NCI-H1694 treated with DMSO at 0.1 percent for 48 hours (cell line): ENCODE measurements at places on chromosomes 5 and 9.

- DNase-seq = no peak
These were observed 16.4 kb downstream of the FCN2 start for GRCh38 chr9:134896834-134897583.

DNA sequence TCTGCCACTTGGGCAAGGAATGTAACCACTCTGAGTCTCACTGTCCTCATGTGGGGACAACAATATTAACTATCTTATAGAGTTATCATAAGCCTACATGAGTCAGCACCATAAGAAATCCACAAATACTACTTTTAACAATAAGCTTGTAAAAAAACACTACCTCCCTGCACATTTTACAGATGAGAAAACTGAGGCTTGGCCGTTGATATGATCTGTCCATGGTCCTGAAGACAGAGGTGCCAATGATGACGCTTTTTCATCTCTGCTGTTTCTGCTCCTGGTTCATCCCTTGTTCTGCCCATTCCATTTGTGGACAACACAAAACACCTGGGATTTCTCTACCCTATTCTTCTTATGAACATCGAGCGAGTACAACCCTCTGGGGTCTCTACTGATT is 23.4 kb upstream of the STRBP start:
- no peak for DNase-seq

- no peak for DNase-seq
These were observed 207.6 kb upstream of the CDKN2B start for GRCh38 chr9:22216730-22217172.

- no peak for DNase-seq
These were observed 72.5 kb upstream of the RASA1 start for GRCh38 chr5:87195104-87195591.

DNA sequence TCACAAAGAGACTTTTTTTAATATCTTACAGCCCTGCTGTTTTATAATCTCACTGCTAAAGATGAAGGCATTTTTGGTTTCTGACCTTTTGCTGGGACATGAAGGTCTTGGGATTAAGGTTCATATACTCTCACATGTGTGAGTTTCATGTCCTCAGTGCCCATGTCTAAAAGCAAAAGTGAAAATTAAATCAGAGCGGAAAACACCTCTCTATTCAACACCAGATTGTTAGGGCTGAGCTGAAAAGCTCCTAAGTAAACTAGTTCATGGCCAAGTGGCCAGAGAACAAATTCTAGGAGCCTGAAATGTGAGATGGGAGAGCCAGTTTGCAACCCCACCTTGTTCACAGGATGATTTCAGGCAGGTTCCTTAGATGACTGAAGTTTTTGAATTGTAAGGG is 110.9 kb downstream of the GRIA1 start:
- DNase-seq = no peak

- DNase-seq = no peak
These were observed 58.5 kb downstream of the MACROH2A1 start for GRCh38 chr5:135340568-135340967.

DNA sequence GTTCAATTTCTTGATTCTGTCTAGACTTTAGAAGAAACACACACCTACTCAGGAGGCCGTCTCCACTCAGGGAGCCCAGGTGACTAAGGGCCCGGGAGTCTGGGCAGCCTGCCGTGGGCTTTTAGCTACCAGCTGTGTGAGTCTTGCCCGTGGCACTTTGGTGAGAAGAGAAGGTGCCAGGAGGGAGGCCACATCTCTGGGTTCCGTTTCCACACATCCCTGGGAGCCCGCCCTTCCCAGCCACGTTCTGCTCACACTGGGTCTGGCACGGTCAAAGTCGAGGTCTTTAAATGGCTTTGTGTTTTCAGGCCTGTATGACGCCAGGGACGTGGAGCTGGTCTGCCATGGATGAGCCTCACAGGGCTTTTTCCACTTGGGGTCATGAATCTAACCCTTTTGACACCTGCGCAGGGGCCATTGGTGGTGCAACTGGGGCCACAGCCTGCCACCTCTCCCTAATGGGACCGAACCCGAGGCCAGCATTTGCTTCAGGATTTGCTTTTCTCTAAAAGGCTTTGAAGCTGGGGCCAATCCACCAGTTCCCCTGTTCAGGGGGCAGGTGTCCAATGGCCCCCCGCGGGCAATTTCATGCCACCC is 17.2 kb upstream of the FCN2 start:
- no peak for DNase-seq

- DNase-seq = peak; percentile 90
These were observed 89.4 kb downstream of the OTULIN start for GRCh38 chr5:14753947-14754346.

DNA sequence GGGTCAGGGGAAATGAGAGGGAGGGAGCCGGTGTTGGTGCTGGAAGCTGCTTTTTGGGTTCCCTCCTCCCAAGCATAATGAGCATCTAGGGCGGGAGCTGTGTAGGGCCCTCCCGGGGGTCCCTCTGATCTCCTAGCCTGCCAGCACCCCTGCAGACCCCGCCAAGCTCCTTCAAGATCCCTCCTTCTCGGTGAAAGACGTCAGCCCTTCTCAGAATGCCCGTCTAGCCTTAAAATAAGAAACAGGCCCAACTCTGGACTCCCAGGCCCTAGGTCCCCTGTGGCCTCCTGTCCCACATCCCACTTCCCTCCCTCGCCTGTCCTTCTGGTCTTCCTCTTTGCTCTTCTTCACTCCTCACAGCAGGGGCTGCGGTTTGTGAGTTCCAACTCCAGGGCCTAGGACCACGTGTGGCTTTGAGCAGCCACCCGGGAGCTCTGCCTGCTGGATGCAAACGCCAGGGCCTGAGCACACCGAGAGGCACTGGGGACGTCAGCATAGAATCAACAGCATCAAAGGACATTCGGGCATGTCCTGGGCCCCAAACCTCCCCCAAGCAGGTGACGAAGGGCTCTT is 8.8 kb upstream of the SCGB3A1 start:
- DNase-seq = no peak

GRCh38 chr5:132528866-132529634 is 14.3 kb downstream of the IL5 start:
- no peak for DNase-seq

DNA sequence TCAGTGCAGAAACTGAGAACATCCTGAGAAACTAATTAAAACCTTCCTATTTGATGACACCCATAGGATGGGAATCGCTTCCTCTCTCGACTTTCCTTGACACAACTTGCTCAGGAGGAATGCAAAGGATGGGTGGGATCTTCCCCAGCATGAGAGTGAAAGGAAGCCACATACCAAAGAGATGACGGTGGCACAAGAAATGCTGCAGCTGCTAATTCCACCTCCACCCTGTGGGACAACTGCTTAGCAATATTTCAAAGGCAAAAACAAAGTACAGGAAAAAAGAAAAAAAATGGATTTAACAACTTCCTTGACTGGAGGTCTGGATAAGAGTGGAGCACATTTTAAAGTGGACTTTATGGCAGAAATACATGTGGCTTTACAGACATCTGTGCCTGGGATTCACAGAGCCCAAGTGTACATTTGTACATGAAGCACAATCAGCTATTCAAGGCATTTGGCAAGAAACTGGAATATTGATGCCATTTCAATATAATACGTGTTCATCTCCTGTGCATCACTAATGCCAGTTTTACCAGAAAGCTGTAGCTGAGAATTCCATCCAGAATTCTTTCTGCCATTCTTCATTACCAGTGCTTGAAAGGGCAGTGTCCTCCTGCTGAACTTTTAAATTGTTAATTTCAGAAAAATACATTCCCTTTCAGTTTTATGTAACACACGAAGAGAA is 359.2 kb upstream of the ACTBL2 start:
- no peak for DNase-seq

- DNase-seq = no peak
These were observed 99.7 kb downstream of the PCSK1 start for GRCh38 chr5:96333391-96333790.

GRCh38 chr9:120416781-120417427 is 163.1 kb downstream of the CDK5RAP2 start:
- no peak for DNase-seq

- no peak for DNase-seq
These were observed 10.6 kb downstream of the UNC5A start for GRCh38 chr5:176820937-176821336.

DNA sequence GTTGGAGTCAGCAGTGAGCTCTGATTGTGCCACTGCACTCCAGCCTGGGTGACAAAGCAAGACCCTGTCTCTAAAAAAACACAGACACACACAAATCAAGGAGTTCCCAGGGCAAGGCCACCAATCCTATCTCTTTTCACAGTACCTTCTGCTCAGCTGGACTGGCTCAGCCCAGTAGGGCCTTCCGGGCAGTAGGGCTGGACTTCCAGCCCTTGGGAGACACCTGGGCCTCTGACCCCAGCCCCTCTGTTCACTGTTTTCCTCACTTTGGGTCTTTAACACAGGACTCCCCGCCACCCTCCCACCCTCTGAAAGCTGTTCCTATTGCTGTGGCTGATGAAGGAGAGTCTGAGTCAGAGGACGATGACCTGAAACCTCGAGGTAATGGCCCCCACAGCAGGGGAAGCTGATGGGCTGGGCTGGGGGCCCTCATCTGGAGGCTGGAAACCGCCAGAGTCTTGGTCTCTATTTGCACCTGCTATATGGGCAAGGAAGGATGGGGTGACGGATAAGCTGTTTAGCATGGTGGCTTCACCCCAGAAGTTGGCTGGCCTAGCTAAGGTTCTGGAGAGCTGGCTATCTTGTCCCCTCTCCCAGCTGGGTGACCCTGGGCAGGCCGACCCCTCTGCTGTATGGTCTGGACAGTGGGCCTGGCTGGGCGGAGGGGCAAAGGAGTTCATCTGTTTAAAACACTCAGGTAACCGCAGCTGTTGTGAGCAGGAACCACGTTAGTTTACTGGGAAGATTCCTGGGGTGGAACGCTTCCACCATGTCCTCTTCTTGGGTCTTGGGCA is 25.6 kb downstream of the USP20 start:
- no peak for DNase-seq

DNA sequence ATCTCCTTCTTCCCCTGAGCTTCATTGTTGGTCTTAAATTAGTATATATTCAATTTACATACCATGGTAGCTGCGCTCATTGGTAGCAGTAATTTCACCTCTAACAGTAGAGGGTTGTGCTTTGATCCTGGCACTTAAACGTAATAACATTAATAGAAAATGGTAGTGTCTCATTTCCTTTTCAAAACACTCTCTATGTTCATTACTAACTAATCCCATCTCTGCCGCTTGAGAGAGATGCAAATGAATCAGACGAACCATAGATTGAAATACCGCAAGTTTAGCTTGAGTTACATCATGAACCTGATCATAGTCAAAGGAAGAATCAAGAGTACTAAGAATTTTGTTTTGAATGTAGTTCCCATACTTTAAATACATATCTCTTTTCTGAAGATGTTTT is 2.2 kb downstream of the THBS4 start:
- DNase-seq = no peak

GRCh38 chr9:101050650-101051049 is 22.1 kb downstream of the PLPPR1 start:
- no peak for DNase-seq

GRCh38 chr5:144042156-144042555 is 128.3 kb downstream of the YIPF5 start:
- DNase-seq = no peak

DNA sequence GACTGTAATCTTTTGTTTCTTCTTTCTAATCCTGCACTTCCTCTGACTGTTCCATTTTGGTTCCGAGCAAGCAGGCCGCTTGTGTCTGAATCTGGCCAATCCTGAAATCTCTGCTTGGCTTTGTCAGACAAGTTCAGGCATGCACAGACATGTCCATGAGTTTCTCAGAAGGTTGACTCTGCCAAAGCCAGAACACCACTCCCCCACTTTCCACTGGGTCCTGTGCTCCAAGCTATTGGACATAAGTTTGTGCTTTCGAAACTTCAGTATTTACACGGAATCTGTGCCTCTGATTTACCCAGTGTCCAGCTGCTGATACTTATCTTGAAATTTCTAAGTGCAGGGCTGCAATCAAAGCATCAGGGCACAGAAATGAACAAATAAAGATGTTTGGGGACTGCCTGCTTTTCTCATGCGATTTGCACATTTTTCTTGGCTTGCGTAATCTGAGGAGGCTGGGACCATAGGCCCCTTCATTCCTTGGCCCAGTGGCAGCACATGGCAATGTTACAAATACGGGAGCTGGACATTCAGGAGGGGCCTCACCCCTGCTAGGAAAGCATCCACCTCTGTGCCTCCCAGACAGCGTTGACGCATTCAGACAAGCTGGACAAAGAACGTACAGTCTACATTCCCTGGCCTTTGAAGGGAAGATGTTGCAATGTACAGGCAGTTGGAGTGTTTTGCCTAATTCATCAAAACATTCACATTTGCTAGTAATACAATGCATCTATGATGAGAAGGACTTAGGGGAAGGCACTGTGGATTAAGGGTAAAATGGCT is 209.2 kb upstream of the PAPPA start:
- DNase-seq = no peak

DNA sequence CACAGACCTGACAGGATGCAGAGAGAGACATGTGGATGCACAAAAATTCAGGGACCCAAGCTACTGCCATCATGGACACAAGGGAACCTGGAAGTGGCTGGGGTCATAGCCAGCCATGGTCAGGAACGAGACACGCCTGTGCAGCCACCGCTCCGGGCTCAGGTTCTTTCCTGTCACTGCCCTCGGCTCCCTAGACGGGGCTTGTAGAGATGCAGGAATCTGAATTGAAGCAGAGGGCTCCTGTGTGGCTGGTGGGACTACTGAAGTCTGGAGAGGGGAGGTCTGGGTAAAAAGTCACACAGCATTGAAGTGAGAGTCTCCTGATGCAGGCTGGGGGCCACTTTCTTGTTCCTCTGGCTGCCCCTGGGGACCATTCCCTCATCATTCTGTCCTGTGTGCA is 32.3 kb upstream of the PTGS1 start:
- DNase-seq = no peak

- no peak for DNase-seq
These were observed 238.7 kb downstream of the EFNA5 start for GRCh38 chr5:107431998-107432397.

DNA sequence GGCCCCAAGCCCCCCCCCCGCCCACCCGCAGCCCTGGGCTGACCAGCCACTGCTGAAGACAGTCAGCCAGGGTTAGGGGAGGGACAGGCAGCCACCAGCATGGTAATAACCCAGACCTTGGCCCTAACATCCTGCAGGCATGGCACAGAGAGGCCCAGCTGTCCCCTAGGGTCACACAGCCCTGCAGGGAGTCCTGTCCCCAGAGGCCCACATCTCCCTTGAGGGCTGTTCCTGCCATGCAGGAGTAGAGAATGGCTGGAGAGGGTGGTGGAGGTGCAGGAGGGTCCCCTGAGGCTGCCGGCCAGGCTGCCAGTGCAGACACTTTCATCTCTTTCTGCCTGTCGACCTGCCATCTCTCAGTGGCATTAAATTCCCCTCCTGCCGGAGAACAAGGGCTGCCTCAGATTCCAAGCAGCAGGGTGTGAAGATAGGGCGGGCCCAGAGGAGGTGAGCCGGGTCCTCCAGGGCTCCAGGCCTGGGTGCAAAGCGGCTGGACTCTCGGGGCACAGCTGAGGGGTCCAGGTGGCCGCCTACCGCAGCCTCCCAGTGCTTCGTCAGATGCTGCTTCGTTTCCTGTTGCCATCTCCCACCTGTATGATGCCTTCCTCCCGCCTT is 40.0 kb downstream of the CXXC5 start:
- DNase-seq = no peak

DNA sequence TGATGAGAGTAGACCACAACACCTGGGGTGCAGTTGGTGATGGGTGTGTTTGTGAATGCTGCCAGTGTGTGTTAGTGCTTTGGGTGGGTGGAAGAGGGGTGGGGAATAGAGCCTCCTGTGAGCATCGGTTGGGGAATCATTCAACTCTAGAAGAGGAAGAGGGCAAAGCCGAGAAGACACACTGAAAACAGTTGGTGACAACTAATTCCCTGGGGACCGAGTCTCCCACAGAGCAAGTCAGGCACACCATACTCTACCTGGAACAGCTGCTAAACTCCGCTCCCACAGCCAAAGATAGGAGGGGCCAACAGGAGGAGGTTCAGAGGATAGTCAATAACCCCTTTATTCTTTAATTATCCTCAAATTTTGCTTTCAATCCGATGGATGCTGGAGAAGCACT is 1.6 kb upstream of the ARHGEF39 start:
- no peak for DNase-seq
